ENCODE measurements at places on chromosomes 5 and 9.

- DNase-seq = peak; percentile 33
These were observed 70.0 kb upstream of the IL17B start for GRCh38 chr5:149448831-149449714.

DNA sequence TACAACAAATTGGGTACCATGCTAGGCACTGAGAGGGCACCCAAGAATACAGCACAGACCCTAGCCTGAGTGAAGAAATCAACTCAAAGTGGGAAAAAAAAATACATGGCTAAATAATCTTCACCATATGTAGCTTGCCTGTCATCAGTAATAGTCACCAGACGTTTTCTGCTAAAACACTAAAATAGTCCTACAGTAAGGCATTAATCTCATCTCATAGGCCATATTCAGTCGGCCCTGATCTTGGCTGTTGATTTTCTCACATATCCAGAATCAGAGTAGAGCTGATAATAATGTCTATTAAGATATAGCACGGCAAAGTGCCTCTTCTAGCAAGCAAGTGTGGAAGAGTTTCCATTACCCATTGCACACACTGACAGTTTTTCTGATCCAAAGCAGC lies 322.1 kb upstream of the SLC30A5 start:
- DNase-seq = no peak

DNA sequence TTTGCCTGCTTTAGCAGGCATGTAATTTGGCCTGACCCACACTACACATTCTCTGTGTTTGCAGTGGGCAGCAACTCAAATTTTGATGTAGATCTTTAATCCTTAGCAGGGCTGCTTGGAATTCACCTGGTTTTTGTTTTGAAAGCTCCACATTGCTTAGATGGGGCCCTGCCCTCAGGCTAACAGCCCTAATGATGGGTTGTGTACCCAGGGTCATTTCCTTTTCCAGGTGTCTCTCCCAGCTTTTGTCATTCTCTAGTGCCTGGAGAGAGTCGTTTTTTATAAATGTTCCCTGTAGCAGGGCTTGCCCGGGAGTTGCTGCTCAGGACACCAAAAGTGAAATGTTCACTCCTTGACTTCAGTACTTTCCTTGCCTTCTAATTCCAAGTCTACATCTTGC lies 126.3 kb downstream of the TRIO start:
- DNase-seq = no peak

DNA sequence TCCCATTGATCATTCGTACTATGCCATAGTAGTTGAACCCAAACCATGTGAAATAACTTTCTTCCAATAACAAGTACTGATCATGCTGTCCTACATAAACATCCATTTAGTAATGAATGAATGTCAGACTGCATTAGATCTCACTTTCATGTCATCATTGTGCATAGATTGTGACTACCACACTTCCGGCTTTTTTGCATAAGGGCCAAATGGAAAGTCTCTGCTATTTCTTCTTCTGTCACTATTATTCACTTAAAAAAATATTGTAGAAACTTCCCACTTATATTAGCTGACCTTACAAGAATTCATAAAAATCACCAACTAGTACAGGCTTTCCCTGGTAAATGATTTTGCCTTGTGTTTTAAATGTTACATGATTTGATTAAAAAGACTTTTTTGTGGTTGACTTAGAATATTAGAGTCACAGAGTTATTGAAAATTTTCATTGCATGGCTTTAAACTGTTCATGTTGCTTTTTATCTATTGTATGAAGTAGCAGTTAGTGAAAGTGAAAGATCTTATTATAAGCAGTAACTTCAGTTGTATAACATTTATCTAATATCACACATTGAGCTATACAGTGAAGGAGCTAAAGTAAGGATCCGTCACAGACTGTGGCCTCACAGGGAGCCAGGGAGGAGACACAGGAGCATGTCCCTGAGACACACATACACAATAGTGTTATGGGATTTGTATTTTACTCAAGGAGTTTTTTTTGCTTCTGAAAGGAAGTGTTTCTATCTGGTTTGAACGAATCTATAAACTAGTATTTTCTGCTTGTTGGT lies 33.9 kb downstream of the LMNB1 start:
- no peak for DNase-seq

DNA sequence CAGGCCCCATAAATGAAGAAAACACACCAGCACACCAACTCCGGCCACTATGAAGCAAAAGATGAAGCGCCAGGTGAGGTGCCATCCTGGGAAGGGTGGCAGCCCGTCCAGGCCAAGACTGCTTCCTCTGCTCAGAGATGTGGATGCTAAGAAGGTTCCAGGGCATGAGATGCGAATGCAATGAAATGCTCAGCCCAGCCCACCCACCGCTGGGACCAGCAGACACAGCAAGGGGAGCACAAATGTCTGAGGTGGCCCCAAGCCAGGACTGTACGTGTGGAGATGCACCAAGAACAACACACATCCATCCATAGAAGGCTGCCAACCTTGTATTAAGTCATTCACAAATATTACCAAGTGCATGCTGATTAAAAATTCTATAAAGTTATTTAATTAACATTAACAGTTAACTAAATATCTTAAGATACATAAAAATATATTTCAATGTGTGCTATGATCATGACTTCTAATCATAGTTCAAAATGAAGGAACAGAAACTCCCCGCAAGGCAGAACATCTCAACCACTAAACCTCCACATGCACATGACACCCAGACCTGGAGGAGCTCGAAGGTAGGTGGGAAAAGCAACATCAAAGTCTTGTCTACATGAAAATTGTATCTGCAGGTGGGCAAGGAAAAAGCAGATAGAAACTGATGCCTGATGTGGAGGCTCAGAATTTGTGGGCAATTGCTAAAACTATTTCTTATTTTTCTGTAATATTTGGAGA lies 43.7 kb downstream of the BICD2 start:
- DNase-seq = no peak
